ENCODE measurements at places on chromosomes 6 and 20.

DNA sequence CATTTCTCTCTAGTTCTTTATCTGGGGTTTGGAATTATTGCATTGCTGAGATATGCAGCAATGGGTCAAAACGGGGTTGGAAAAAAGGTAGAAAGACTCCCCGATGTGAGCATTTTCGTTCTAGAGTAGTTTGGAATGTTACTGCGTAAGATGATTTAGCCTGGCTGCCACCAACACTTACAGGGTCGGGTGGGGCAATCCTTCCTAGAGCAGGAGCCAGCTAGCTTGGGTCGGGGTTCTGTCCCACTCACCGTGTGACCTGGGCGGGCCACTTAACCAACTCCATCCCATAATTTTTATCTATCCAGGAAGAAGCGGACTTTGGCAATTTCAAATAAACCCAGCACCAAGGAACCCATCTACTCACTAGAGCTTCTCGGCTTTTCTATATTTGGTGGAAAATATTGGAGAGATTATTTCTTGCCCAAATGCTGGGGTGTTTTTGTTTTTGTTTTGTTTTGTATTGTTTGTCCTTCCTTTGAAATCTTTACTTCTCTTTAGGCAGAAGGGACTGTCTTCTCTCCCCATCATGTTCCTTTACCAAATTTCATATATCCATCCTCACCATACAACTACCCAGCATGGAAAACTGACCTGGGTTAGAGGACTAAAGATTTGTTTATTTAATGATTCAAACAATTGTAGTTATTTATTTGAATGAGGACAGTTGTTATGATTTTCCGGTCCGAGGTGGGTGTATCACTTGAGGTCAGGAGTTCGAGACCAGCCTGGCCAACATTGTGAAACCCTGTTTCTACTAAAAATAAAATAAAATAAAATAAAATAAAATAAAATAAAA, 72.4 kb downstream of the GPX5 start:
- DNase-seq = no peak

- no peak for DNase-seq
Measured at GRCh38 chr6:166179704-166180103, 12.1 kb upstream of the TBXT start.

GRCh38 chr6:25280344-25281074, 1.3 kb downstream of the CARMIL1 start:
- DNase-seq = no peak

- DNase-seq = no peak
Measured at GRCh38 chr20:7520361-7520760, 419.9 kb downstream of the HAO1 start.

GRCh38 chr6:16841241-16841640, 80.0 kb upstream of the ATXN1 start:
- no peak for DNase-seq

DNA sequence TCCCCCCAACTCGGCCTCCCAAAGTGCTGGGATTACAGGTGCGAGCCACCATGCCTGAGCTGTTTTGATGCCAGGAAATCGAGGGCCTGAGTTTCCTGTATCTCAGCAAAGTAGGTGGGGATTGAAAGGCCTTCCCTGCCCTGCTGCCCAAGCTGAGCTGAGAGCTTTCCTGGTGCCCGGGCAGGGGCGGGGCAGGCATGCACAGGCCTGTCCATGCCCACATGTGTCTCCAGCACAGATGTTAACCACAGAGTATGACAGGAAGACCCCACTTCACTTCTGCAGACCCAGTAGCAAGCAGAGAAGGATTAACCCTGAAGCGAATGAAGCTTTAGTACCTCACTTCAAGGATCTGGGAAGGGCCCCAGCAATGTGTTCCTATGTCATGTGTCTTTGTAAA, 66.0 kb downstream of the GPR6 start:
- DNase-seq = no peak

GRCh38 chr6:163231356-163232014, 183.0 kb upstream of the QKI start:
- no peak for DNase-seq

DNA sequence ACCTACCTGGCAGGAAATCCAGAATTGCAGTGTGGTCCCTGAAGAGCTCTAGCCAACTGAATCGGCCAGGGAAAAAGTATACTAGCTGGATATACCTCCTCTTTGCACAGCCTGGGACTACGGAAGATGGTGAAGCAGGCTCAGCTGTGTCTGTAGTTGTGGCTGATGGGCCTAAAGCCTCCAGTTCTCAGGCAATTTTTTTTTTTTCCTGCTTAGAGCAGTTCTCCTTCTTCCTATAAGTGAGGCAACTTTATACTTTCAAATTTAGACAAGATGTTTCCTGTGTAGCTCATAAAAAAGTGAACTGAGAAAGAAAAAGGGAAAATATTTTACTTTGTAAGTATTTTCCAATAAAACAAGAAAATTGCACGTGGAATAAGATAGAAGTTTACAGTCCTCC, 172.9 kb downstream of the CARMIL1 start:
- DNase-seq = no peak

DNA sequence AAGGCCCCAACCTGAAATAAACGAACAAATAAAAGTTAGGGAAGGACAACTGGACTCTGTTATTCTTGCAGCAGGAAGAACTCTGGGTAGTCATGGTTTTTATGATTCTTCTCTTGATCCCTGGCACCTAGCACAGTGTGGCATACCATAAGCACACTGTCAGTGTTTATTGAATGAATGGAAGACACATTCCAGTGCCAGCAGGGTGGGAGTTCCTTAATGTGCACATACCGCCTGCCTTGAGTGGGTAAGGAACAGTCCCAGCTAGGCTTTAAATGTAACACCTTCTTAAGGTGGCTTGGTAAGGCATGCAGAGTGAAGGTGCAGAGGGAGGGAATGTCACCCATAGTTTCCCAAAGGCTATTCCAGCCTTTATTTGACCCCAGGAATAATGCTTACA, 162.9 kb upstream of the CEP162 start:
- DNase-seq = no peak

DNA sequence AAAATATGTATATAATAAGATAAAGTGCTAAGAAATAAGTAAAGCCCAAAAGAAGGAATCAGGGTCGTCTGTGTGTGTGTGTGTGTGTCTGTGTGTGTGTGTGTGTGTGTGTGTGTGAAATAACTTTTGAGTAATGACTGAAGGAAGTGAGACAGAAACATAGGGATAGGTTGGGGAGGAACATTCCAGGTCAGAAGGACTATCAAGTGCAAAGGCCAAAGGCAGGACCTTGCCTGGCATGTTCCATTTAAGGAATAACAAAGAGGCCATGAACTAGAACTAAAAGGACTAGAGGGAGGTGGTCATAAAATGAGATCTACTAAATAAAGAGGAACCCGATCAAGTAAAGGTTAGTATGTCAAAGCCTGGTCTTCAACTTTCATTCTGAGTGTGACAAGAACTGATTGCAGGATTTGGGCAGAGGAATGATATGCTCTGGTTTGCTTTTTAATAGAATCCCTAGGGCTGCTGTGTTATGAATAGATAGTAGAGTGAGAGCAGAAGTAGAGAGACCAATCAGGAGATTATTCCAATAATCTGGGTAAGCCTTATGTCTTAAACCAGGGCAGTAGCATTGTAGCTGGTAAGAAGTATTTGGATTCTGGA, 6.9 kb downstream of the ENPP3 start:
- no peak for DNase-seq

DNA sequence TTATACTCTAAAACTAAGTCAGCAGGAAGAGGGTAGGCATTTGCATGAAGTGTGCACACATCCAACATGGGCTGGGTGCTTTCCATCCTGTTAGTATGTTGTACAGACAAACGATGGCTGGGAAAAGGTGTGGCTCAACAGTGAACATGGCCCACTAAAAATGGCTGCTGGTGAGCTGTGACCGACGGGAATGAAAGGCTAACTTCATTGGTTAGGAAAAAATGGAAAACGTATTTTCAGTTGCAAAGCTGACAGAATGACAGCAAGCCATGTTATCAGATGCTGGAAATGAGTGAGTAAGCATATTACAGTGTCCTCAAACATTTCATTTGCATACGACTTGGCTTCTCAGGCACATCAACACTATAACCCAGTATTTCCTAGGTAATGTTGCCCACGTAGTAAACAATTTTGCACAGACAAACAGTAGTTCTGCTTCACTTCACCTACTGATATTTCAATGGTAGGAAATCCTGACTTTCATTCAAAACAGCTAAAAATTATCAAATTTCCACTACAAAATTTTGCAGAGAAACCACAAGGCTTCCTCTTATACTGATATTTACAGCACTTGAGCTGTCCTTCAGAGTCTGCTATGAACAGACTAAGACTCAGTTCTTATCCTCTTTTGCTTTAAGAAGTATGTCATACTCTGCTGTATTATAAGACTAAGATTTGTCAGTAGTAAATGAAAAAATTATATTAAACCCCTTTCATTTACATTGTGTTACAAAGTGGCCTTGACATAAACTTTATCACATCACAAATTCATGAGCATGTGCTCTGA, 98.9 kb downstream of the IRF4 start:
- no peak for DNase-seq

GRCh38 chr6:40738551-40739193, 151.5 kb upstream of the LRFN2 start:
- no peak for DNase-seq

DNA sequence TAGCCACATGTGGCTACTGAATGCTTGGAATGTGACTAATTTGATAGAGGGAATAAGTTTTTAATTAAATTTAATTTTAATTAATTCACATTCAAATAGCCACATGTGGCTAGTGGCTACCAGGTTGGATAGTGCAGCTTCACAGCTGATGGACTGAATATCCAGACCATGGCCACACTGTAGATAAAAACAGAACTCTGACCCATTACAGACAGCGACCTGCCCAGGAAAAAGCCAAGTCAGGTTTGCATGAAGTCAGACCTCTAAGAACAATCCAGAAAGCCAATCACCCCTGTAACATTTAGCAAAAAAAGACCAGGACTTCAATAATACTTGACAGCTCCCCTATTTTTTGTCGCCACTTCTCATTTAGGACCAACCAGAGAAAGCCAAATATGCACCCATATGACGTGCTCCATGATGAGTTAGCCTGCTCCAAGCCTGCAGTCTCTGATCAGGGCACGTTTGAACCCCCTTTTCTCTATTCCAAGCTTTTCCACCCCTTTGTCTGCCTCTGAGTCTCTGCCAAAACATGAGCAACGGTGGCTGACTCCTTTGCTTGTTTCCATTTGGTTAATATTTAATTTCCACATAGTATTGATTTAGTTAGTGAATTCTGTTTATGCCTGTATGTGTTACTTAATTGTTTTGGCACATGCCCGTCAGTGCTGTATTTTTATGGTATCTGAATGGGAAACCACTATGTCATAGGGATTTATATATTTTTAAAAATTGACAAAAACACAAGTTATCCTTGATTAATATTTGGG, 636.3 kb downstream of the UTRN start:
- DNase-seq = no peak

DNA sequence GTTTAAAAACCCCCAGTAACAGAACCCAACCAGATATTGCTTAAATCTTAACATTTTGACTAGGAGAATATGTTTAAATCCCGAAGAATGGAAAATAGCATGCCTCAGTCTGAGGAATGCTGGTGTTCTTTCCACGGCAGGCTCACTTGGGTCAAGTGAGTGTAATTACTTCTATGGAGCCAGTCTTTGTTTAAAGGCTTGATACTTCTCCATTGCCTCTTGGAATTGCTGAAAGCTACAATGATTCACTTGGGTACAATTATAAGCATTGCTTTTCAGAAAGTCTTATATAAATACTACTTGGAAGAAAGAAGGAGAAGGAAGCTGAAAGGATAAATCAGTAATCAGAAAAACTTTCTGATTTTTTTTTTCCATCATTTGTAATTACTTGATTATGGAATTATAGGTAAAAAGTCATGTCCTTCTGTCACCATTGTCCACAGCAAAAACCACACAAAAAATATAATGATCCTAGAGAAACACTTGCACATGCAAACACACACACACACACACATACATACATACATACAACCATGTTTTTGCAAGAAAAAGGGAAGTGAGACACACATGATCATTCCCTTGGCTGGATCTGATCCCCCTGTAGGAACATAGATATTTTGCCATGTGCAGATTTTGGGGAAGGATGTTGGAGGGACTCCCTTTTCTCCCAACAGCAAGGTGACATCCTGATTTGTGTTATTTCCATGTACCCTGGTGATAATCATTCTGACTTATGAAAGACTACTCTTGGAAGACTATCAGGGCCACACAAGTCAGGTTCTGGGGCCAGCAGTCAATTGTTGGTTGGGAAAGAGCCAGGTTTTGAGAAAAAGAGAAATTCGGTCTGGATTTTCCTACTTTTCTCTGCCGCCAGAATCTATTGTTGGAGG, 396.0 kb upstream of the BTBD3 start:
- no peak for DNase-seq

DNA sequence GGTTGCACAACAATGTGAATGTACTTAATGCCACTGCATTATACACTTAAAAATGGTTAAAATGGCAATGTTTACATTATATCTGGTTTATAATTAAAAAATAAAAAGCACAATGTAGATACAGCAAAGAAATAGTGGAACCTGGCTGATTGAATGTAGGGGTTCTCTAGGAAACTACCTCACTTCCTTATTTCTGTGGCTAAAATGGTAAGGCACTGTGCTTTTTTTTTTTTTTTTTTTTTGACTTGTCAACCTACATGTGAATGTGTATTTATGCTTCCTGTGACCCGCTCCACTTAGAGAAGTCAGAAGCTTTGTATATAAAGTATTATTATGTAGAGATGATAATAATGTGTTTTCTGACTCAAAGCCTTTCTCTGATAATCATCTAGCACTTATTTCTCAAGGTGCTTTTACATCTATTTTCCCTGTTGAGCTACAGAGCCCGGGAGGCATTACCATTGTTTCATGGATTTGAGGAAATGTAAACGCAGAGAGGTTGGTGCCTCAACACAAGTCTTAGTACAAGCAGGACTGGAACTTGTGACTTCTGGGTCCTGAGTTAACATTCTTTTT, 55.0 kb downstream of the SOX4 start:
- no peak for DNase-seq

- DNase-seq = no peak
Measured at GRCh38 chr6:167676000-167676665, 150.6 kb upstream of the AFDN start.

DNA sequence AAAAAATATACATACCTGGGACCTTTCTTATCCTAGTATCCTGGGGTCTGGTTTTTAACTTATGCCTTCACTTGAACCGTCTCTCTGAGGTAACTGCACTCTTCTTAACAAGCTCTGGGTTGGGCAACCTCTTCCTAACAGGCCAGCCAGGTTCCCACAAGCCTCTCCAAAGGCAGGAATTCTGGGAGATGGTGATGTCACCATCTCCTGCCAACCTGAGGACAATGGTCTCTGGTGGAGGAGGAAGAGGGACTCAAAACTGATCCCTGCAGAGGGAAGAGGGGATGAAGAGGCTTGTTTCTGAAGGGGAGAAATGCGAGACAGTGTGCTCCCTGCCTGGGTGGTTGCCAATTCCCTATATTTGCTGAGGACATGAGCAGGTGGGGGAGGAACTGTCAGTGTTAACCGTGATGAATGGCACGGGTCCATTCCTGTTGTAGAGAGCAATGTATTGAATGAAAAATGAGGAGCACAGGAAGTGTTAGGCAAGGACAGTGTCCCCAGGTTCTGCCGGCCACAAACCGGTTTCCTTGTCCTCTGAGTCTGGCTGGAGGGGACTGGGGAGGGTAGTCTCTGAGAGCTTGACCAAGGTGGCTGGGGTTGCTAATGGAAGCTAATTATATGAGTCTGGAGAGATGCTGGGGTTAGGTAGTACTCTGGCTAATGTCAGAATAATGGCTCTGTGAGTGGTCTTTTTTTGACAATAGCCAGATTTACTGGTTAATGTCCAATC, 95.5 kb downstream of the KCNB1 start:
- no peak for DNase-seq

Measured in AG04450 (cell line).